ENCODE measurements at places on chromosomes 4 and X.

DNA sequence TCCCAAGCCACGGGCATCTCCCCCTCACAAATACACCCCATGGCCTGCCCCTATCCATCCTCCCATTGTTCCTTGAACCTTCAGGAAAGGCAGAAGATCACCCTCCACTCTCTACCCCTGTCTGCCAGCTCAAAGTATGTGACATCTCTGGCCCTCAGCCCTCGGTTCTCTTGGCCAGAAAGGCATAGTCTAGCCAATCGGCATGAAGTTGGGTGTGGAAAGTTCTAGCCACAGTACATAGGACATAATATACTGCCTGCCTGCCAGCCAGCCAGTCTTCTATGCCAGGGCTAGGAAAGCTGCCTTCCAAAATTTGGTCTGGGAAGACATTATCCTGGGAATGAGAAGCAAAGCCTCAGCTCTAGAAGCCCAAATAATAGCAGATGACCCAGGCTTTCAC, 3.2 kb upstream of the PLP1 start:
- DNase-seq = no peak

DNA sequence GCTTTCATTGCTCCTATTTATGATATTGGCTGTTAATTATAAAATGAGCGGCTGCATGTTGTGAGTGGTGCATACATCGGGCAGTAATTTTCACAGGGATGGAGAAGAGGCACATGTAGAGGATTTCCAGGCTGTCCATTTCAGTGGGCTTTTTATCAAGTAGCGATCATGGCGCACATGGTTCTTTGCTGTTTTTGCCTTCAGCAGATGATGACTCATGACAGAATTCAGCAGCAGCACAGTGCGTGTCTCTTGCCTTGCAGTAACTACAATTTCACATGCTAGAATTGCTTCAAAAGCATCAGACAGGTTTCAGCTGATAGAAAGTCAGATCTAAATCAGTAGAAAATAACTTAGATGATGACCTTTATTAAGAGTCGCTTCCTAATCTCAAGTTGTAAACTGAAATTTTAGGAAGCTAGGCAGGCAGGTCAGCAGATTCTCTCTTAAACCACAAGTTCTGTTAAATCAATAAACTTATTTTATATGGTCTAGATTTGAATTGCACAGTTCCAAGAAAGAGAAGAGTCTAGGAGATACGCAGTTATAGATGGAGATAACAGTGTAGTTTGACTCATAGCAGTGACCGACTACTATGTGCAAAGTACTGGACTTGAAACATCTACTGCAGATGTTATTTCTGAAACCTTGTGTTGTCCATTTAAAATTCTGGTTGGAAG, 35.8 kb downstream of the LRP2BP start:
- no peak for DNase-seq

DNA sequence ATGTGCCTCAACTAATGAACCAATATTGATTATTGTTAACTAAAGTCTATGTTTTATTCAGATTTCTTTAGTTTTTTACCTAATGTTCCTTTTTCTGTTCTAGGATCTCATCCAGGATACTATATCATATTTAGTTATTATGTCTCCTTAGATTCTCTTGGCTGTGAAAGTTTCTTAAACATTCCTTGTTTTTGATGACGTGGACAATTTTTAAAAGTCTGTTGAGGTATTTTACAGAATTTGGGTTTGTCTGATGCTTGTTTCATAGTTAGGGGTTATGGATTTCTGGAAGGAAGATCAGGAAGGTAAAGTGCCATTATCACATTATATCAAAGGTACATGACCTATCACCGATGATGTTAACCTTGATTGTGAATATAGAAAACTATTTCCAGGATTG, 18.2 kb upstream of the MCTS1 start:
- no peak for DNase-seq

GRCh38 chrX:40912576-40912975, 172.7 kb upstream of the USP9X start:
- no peak for DNase-seq

- DNase-seq = no peak
These were observed 348.5 kb upstream of the SFRP2 start for GRCh38 chr4:154137320-154137905.

- DNase-seq = no peak
These were observed 70.1 kb upstream of the CBR4 start for GRCh38 chr4:169079942-169080827.

DNA sequence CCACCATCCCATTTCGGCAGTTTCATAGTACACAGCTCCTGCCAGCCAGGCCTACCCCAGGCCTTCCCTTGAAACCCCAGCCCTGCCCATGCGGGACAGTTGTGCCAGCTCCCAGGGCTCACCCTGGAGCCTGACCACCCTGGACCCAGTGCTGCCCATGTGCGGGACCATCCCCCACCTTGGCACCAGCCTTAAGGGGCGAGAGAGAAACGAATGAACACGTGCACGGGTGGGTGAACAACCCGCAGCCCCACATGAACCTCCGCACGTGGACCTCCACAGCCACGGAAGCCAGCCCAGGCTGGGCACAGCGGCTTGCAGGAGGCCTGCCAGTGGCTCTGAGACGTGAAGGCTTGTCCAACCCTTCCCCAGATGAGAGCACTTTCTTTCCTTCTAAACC, 76.0 kb upstream of the MXD4 start:
- DNase-seq = peak; percentile 72

- no peak for DNase-seq
These were observed 16.6 kb upstream of the KDM5C start for GRCh38 chrX:53241558-53241957.
